ENCODE measurements at places on chromosomes 13 and 19. TPM values are rescaled to one million over a fixed set of nuclear protein-coding genes. Genes with fewer than 3 reads are reported as not detected.

Gene C5AR1
- total RNA-seq: not detected

DNA sequence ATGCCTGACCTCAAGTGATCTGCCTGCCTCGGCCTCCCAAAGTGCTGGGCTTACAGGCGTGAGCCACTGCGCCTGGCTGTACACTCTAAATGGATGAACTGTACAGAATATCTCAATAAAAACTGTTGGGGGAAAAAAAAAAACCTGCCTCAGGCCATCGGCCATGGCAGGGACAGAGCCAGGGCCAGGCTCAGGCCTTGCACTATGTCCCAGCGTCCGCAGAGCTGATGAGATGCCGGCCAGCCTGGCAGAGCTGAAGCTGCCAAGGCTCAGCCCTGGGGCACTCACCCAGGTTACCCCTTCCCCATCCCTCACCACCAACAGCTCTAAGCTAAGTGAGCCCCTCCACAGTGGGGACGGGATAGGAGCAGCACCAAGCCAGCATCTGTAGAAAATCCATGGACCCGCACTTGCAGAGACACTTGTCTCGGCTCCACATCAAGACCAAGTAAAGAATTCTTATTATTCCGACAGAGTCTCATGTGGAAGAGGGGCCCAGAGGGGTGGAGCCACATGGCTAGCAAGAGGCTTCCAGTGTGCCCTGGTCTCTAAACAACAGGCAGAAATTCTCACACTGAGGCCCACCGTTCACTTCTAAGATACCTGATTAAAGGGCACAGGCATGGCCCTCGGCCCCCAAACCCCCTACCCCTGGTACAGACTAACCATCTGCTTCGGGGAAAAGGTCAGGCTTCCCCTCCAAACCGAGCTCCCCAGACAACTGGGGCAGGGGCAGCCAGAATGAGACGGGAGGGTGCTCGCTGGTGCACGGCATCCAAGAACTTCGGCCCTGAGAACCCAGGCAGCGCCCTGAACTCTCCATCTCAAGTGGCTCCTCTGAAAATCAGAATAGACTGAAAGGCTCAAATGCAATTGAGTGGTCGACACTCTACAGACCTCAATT lies 5.8 kb downstream of the PPP6R1 start:
- DNase-seq: no peak
- no peaks in the 10 kb centered on the region for H3K36me3 ChIP-seq
- H3K4me1 ChIP-seq: peaks cover 19% of the 10 kb centered on the region
- H3K27me3 ChIP-seq: no peaks in the 10 kb centered on the region

Gene CYP4F3
- not detected for total RNA-seq

DNA sequence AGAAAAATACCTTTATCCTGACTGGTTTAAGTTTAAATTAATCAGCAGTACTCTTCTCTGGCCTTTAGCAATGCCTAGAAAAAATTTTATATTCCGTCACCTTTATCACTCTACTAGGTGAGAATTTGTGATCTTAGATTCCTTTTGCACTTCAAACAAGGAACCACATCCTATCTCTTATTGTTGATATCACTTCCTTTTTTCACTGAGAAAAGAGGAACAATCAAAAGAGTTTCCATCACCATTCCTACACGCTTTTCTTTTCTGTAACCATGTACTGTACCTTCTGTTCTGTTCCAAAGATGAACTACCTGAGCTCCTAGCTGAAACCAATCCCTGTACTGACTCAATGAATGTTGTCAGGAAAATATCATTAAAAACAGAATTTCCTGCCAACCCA lies 1379.0 kb upstream of the MIR17HG start:
- no peaks in the 10 kb centered on the region for H3K27me3 ChIP-seq
- peaks cover 12% of the 10 kb centered on the region for H3K4me1 ChIP-seq
- no peaks in the 10 kb centered on the region for H3K36me3 ChIP-seq
- no peak for DNase-seq

Gene THSD1
- total RNA-seq: 11.4 TPM

GRCh38 chr13:25684491-25684890 lies 312.7 kb downstream of the ATP8A2 start:
- H3K4me1 ChIP-seq: no peaks in the 10 kb centered on the region
- no peak overlapping the region for H3K4me3 ChIP-seq
- no peak for DNase-seq
- H3K27me3 ChIP-seq: no peaks in the 10 kb centered on the region
- no peak overlapping the region for H3K27ac ChIP-seq
- no peaks in the 10 kb centered on the region for H3K36me3 ChIP-seq

GRCh38 chr19:28185646-28186045 lies 1027.3 kb downstream of the UQCRFS1 start:
- no peaks in the 10 kb centered on the region for H3K27me3 ChIP-seq
- peak; percentile 27 for DNase-seq
- H3K36me3 ChIP-seq: no peaks in the 10 kb centered on the region
- H3K4me3 ChIP-seq: no peak overlapping the region
- no peaks in the 10 kb centered on the region for H3K4me1 ChIP-seq

DNA sequence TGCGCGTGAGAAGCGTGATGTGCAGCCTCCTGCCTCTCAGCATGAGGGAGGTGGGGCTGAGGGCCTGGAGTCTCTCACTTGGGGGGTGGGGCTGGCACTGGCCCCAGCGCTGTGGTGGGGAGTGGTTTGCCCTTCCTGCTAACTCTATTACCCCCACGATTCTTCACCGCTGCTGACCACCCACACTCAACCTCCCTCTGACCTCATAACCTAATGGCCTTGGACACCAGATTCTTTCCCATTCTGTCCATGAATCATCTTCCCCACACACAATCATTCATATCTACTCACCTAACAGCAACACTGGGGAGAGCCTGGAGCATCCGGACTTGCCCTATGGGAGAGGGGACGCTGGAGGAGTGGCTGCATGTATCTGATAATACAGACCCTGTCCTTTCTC lies 8.7 kb downstream of the CD177 start:
- H3K27me3 ChIP-seq: peaks cover 10% of the 10 kb centered on the region
- no peak overlapping the region for H3K4me3 ChIP-seq
- no peak overlapping the region for H3K27ac ChIP-seq
- DNase-seq: peak; percentile 40
- no peaks in the 10 kb centered on the region for H3K36me3 ChIP-seq

Gene GIPR
- total RNA-seq: not detected

Gene GPC6
- 22.6 TPM for total RNA-seq

GRCh38 chr13:110438776-110439175 lies 122.7 kb downstream of the RAB20 start:
- no peak overlapping the region for H3K4me3 ChIP-seq
- DNase-seq: no peak
- H3K4me1 ChIP-seq: peaks cover 10% of the 10 kb centered on the region
- H3K27ac ChIP-seq: no peak overlapping the region

DNA sequence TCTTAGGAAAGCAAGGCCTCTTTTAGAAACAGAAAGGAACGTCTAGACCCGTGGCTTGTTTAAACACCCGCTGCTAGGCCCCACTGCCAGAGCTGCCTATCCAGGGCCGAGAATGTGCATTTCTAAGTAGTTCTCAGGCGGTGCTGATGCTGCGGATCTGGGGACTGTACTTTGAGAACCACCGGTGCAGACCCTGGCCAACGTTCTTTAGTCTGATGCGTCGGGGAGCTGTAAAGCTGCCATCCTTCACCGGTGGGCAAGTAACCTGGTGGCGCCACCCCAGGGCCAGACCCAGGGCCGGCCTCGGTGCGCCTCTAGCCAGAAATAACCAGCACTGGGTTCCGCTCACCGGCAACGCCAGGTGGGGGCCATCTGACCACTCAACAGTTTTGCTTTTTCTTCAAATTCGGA lies 47.1 kb downstream of the TGDS start:
- H3K4me3 ChIP-seq: peak overlapping the region; percentile 83
- H3K36me3 ChIP-seq: no peaks in the 10 kb centered on the region
- no peaks in the 10 kb centered on the region for H3K27me3 ChIP-seq
- peak overlapping the region; percentile 87 for H3K27ac ChIP-seq
- H3K4me1 ChIP-seq: peaks cover 10% of the 10 kb centered on the region

DNA sequence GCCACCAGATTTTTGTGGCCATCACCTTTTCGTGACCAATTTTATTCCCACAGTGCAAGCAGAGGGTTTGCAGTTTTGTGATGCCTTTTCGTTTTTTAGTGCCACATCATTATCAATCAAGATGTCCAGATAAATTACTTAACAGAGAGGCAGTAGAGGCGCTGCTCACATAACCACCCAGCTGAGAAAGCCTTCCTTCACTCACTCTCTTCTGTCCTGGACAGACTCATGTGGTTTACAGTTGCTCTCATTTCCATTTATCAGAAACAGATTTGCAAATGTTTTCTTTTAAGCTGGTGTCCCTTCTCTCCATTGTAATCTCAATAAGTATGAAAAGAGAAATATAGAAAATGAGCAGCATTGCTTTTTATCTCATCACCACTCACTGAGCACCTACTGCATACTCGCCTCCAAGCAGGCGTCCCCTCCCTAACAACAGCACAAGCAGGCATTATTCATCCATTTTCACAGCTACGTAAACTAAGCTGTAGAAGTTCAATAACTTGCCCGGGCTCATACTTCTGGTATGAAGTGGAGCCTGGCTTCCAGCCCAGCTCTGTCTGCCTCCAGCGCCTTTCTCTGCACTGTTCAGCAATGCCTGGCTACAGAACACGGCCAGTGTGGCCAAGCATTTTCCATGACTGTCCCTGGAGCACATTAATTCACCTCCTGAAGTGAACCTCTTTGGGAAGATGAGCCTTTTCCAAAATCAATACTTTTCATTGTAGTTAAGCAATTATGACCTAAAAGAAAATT lies 34.6 kb upstream of the KATNAL1 start:
- DNase-seq: peak; percentile 99
- H3K4me1 ChIP-seq: peaks cover 50% of the 10 kb centered on the region
- H3K27me3 ChIP-seq: no peaks in the 10 kb centered on the region
- peak overlapping the region; percentile 67 for H3K4me3 ChIP-seq
- peak overlapping the region; percentile 91 for H3K27ac ChIP-seq

Gene LILRB2
- total RNA-seq: not detected

GRCh38 chr13:65553096-65553727 lies 1676.9 kb downstream of the PCDH9 start:
- no peaks in the 10 kb centered on the region for H3K4me1 ChIP-seq
- H3K36me3 ChIP-seq: no peaks in the 10 kb centered on the region
- no peaks in the 10 kb centered on the region for H3K27me3 ChIP-seq
- H3K27ac ChIP-seq: no peak overlapping the region

All from GM23248 (cell line).